ENCODE measurements at places on chromosomes 1 and 21. TPM values are rescaled to one million over a fixed set of nuclear protein-coding genes. Genes with fewer than 3 reads are reported as not detected.

The RIMKLA gene
- 1.1 TPM for polyA plus RNA-seq

The SPATA17 gene
- polyA plus RNA-seq = 2.3 TPM

The MROH9 gene
- 0.09 TPM for polyA plus RNA-seq

GRCh38 chr1:209926045-209926444 is 12.0 kb upstream of the SYT14 start:
- DNase-seq = no peak

DNA sequence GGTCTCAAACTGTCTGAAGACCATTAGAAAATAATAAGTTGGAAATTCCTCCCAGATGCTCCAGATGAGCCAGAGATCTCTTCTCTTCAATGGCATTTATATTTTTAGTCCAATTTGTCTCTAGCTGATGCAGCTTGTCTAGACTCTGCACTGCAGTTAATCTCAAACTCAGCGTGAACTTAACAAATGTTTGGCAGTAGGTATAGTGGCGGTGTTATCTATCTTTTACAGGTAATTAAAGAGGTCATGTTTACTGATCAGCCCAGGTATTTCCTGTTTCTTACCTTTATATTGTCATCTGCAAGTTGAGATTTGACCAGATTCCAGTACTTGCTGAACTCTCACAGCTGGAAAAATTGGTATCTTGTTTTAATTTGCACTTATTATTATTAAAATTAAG is 1024.5 kb upstream of the ADGRL2 start:
- no peak for DNase-seq

DNA sequence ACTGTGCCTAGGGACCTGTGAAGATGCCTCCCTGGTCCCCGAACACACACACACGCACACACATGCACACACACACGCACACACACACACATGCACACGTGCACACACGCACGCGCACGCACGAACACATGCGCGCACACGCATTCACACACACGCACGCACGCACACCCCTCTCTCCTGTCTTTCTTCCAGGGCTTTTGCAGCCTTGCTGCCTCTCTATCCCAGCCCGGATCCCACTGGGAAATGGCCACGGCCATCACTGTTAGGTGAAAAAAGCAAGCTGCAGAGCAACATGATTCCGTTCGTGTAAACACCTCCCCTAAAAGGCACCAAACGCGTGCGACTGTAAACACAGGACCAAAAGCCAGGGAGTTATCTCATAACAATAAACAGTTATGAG is 39.7 kb downstream of the NKAIN1 start:
- no peak for DNase-seq

GRCh38 chr1:94044290-94044790 is 76.6 kb downstream of the ABCA4 start:
- no peak for DNase-seq

- DNase-seq = no peak
Measured at GRCh38 chr1:200015811-200016210, 11.7 kb upstream of the NR5A2 start.

- DNase-seq = no peak
Measured at GRCh38 chr1:46768445-46768844, 30.4 kb upstream of the CYP4B1 start.

All from hindlimb muscle (tissue), 1 donor.